Mesothelial cell of epicardium (in vitro differentiated cells): ENCODE measurements at places on chromosomes 2 and 18.

GRCh38 chr2:128867311-128867710, 548.6 kb upstream of the HS6ST1 start:
- no peak for DNase-seq

DNA sequence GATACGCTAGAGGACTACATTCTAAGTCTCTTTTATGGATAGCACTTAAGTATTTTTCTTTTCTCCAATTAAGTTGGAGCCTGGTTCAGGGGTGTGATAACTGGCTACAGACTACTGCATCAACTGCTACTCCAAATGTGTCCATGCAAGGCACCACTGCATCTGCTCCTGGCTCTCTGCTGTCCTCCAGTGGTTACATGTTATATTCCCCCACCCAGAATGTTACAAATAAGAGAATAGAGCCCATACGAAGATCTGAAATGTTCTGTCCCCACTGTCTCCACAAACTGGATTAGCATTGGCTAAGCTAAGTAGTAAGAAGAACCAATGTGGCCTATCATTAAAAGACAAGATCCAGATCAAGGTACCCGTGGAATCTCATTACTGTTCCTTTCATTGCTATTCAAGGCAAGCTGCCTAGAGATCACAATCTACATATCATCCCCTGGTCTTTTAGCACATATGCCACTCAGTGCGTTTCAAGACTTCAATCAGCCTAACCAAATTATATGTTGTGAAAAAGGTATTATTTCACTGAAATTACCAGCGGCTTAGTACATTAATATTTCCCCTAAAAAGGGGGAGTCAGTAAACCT, 308.3 kb upstream of the SLC8A1 start:
- no peak for DNase-seq

DNA sequence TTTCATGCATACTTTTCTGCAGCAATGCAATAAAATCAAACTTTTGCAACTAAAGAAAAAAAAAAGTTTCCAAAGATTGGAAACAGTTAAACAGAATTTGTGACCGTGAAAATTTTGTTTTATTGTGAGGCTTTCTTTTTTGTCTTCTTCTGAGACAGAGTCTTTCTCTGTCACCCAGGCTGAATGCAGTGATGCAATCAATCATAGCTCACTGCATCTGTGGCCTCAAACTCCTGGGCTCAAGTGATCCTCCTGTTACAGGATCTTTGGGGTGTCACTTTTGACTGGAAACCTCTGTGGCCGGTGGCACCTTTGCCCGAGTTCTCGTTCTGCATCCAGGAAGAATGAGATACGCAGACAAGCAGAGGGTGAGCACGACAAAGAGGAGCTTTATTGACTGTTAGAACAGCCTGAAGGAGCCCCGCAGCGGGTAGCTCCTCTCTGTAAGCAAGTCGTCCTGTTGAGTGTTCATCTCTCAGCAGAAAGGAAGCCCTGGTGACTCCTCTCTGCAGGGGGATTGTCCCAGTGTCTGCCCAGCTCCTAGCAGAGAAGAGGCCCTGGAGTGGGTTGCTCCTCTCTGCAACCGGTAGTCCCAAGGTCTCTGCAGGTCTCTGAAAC, 16.9 kb upstream of the ILKAP start:
- DNase-seq: no peak

DNA sequence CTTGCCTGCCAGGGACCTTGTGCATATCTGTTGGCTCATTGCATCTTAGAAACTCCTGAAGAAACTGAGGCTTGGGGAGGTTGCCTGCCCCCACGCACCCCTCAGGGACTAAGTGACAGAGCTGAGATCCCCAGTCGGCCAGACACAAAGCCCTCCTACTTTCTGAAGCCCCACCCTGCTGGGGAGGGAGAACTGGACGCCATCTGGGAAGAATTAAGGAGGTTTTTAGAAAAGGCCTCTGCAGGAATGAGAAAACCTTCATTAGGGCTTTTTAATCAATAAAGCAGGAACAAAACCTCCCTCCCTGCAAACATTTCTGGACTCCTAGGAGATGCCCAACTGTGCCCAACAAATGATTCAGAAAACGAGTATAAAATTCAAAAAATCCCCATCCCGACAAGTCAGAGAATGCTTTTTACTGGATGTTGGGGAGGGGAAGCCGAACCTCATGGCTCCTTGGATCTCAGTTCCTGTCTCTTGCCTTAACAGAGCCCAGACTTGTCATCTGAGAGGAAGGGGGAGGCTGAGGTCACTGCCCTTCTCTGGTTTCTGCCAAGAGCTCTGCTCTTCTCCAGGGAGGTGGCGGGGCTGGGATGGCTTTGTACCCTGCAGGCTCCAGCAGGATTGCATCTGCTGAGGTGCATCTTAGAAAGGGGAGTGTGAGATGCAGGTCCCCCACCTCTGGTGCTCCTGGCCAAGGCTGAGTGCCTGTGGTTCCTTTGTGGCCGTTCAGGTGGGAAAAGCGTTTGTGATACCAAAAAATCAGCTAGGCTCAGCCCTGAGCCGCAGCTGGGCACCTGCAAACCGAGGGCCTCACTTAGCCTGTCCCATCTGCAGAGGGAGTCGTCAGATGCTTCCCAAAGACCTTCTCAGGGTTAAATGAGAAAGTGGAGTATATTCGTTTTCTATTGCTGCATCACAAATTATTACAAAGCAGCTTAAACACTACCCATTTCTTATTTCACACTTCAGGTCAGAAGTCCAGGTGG, 142.4 kb downstream of the ZFP36L2 start:
- DNase-seq: no peak

GRCh38 chr2:109062145-109062858, 66.7 kb upstream of the SH3RF3 start:
- DNase-seq: no peak

DNA sequence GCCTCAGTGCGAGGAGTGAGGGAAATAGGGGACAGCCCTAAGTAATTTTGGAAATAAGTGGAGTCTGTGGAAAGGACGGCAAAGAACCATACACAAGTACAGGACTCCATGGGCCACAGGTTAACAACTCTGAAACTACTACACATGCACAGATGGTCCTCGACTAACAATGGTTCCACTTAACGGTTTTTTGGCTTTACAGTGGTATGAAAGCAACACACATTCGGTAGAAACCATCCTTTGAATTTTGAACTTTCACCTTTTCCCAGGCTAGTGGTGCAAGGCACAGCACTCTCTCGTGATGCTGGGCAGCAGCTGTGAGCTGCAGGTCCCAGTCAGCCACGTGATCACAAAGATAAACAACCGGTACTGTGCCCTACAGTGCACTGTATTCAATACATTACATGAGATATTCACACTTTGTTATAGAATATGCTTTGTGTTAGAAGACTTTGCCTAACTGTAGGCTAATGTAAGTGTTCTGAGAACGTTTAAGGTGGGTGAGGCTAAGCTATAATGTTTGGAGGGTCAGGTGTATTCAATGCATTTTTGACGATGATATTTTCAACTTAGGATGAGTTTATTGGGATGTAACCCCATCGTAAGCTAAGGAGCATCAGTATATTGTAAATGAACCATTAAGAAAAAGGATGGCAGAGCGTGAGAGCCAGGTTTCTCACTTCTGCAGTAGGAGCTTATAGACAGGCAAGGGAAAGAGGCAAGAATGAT, 44.6 kb downstream of the TBC1D8 start:
- no peak for DNase-seq

- no peak for DNase-seq
Measured at GRCh38 chr18:361941-362310, 94.1 kb upstream of the THOC1 start.

GRCh38 chr2:26710743-26711456, 18.4 kb downstream of the KCNK3 start:
- no peak for DNase-seq

GRCh38 chr2:191688934-191689695, 11.2 kb downstream of the NABP1 start:
- DNase-seq: no peak

GRCh38 chr2:170354388-170354787, 176.4 kb downstream of the MYO3B start:
- no peak for DNase-seq

- DNase-seq: no peak
Measured at GRCh38 chr2:32436150-32436549, 79.3 kb downstream of the BIRC6 start.

DNA sequence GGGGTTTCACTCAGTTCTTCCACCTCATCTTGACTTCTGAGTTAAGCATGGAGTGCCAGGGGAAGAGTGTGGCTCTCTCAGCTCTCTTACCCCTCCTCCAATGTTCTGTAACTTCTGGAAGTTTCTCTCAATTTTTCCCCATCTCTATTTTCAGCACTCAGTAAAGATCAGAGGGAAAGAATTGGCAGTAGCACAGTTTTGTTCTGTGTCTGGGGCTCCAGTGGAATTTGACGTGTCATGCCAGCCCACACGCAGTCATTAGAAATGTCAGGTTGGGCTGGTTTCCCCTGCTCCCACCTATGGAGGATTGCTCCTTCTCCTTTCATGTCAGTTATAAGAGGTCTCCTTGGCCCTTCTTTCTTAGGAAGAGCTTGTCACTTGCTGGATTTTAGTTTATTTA, 104.6 kb upstream of the COL3A1 start:
- no peak for DNase-seq

GRCh38 chr2:236593531-236593930, 23.9 kb downstream of the ACKR3 start:
- DNase-seq: no peak

DNA sequence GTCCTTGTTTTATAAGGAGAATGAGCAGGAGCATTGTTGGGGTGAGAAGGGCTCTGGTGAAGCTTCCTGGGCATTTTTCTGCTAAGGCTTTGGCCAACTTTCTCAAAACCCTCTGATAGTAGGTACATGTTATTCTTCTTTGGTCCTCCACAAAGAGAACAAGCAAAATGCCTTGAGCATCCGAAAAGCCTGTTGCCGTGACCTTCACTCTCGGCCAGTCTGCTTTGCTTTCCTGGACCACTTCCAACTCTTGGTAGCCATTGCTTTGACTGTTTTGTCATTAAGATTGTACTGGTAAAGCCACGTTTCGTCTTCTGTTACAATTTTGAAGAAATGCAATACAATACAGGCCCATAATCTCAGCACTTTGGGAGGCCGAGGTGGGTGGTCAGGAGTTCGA, 27.4 kb upstream of the ALLC start:
- no peak for DNase-seq

GRCh38 chr18:5879479-5879882, 15.8 kb downstream of the TMEM200C start:
- DNase-seq: no peak

DNA sequence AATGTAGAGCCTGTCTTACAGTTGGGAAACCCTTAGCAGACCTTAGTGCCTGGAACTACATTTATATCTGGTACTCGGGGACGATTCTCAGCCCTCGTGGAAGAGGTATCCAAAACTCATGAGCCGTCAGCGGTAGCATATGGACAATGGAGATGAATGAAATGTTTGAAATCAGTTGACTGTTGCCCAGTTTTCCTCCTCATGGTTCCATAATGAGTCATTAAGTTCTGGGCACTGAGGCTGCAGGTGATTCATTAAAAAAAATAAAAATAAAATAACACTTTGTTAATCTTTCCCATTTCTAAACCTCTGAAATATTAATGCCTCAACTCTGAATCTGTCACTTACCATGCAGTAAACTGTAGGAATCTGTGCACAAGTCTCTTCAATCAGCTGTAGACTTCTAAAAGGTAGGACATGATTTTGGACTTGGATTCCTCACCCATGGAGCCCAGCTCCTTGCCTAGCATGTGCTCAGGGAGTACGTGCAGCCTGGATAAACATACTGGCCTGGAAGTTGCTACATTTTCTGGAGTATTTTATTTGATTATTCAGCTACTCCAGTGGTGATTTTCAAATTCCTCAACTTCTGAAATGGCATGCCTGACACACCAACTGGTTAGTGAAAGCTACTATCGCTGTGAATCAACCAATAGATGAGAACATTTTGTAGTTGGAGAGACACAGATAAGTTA, 979.2 kb downstream of the CNTNAP5 start:
- DNase-seq: no peak

- no peak for DNase-seq
Measured at GRCh38 chr2:30655211-30655610, 152.0 kb downstream of the CAPN13 start.

GRCh38 chr2:40434731-40435271, 17.1 kb downstream of the SLC8A1 start:
- DNase-seq: no peak

- no peak for DNase-seq
Measured at GRCh38 chr18:22974707-22975106, 41.6 kb downstream of the RBBP8 start.

- DNase-seq: no peak
Measured at GRCh38 chr2:219225350-219225749, 4.1 kb downstream of the ATG9A start.

DNA sequence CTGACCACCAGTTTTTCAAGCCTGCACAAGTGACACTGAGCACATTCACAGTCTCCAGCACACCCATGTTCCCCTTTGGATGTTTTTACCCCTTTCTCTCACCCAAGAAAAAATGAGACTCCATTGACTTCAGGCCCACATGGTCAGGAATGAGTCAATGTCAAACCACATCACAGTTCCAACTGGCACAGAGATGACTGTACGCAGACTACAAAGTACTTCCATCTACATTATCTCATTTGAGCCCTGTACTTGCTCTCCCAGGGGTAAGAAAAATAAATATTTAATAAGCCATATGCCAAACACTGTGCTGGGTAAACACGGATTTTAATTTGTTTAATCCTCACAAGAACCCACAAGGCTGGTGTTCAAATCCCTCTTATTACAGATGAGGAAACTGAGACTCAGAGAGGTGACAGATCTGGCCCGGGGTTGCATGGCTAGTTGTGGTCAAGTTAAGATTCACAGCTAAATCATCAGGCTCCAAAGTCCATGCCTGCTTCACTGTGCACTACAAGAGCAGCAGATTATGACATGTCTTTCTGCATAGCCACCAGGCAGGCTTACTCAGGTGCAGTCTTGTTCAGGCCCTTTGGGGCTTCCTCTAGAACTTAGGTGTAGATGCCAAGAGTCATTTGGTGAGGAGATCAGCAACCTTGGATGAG, 106.1 kb downstream of the TXNL1 start:
- no peak for DNase-seq

DNA sequence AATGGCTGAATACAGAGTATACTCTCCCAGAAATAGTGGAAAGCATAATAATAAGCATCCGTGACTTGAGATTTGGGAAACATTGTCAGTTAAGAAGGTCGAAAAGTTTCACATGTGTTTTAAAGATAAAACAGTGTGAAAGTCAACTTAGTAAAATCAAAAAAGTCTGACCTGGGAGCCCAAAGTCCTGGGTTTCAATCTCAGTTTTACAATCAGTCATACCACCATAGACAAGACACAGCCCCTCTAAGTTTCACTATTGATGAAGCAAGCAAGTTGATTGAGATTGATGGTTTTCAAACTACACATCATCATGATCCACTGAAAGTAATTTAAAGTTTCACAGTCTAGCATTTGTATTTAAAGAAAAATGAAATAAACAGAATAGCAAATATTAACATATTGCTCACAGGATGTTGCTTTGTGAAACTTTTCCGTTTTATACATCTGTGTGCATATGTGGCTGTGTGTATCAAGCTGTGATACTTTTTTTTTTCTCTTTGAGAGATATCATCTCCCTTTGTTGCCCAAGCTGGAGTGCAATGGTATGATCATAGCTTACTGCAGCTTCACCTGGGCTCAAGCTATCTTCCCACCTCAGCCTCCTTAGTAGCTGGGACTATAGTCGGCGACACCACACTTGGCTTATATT, 71.1 kb downstream of the PIK3C3 start:
- DNase-seq: no peak
